ENCODE measurements at places on chromosomes 5 and 9.

DNA sequence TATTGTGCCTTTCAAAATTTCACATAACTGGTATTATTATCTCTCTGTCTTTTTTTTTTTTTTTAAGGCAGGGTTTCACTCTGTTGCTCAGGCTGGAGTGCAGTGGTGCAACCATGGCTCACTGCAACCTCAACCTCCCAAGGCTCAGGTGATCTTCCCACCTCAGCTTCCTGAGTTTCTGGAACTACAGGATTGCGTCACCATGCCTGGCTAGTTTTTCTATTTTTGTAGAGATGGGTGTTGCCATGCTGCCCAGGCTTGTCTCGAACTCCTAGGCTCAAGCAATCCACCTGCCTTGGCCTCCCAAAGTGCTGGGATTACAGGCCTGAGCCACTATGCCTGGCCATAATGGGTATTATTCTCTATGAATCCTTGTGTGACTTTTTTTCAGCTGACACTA is 402.3 kb upstream of the SMARCA2 start:
- no peak for DNase-seq

GRCh38 chr5:156670615-156671014 is 179.5 kb upstream of the PPP1R2B start:
- DNase-seq, result no peak

DNA sequence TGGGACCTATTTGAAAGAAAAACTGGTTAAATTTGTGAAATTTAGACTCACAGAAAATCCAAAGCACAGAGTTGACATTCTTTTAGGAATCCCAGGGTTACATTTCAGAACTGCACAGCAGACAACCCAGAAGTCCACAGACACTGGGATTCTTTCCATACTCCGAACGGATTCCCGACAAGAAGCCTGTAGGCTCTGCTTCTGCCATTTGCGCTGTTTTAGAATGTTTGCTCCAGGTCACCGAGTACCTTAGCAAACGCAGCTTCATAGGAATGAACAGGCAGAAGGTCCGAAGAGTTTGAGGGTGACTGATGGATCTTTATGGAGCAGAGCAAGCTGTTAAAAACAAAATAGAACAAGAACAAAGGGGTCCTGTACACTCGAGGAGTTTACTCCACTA is 84.5 kb upstream of the NFIB start:
- no peak for DNase-seq

DNA sequence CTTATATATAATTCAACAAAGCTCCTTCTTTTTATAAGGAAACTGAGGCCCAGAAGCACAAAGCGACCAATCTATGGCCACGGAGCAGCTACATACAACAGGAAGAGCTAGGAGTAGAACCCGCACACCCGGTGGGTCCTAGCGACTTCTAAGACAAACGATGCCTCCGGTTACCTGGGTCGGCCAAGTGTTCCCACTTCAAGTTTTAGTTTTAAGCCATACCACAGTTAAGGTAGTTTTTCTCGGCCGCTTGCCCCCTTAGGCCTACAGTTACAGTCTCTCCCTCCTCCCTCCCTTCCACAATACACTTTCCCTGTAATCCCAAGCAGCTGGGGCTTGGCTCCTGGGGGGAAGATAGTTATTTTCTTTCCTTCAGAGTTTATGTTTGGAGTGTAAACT is 533 bp downstream of the SREK1IP1 start:
- no peak for DNase-seq

DNA sequence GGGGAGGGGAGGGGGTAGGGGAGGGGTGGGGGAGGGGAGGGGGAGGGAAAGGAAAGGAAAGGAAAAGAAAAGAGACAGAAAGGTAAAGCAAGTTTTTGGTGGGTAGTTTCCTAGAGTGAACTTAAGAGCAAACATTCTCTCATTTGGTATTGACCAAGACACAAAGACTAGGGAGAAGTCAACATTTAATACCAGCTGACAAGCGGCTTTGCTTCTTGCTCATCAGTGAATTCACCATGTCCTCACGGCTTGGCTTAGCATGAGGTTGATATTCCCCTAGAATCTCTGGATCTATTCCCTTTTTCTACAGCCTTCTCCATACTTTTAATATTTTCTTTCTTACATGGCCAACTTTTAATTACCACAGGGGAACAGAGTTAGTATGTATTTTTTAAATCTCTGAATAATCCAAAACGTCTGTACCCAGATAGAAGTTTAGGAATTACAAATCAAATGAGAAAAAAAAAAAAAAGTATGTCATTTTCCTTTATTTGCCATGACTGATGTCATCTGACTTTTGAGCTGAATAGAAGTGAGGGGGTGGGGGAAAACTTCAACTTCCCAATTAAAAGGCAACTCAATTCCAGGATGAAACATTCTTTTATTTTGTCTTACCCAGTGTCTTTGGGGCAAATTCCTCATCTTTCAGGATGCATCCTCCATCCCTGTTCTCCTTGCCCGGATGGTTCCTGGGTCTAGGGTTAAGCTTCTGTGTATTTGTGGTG is 40.1 kb upstream of the GLIS3 start:
- DNase-seq, result no peak

DNA sequence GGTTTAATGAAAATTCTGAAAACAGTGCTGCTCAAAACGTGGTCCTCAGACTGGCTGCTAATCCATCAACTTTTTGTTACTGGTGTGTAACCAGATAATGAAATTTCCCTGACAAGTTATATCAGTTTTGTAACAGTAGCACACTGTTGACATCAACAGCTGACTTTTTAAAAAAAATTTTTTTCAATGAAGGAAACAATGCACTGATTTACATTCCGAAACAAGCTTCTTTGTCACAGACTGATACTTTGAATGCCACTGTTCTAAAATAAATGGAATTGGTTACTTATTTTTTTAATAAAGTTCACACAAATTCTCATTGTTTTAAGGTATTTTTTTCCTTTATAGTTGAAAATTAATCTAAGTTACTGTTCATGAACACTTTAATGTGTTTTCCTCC is 169.1 kb downstream of the NIPBL start:
- DNase-seq, result no peak

- DNase-seq, result no peak
Measured at GRCh38 chr5:77867194-77867691, 91.1 kb upstream of the TBCA start.

DNA sequence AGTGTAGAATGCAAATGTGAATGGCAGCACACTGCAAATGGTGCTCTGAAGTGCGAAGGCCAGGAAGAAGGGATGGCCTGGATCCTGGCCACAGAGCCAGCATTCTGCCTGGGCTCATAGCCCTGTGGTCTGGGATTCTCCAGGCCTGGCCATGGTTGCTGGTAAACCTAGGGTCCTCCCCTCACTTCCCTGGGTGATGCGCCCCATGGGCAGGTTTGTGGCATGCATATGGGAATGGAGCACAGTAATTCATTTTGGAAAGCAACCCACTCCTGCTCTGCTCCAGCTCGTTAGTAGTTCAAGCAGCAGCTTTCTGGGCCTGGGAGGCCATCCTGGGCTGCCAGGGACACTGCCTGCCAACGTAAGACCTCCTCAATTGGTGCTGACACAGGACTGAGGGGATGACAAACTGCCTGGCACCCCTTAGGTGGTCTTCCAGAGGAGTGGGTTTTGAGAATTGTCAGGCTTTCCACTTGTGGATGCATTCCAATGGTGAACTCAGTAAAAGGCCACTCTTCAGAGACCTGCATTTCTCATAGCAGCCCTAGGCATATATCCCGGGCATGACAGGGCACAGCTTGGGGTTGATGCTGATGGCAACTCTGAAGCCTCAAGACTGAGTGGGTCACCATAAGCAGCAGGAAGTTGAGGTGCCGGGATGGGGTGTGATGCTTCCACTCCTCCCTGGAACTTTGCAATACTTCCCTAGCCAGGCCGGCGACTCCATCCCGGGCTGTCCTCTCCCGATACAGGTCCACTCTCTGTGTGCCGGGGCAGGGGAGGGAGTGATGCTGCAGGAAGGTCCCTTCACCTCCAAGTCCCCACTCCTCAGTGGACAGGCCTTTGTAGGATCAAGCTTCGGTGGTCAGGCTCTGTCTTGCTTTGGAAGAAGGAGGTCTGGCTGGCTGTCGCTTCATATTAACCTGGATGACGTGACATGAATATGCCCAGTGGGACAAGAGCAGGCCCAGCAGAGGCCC is 1.2 kb upstream of the SLC25A48 start:
- DNase-seq, result no peak

DNA sequence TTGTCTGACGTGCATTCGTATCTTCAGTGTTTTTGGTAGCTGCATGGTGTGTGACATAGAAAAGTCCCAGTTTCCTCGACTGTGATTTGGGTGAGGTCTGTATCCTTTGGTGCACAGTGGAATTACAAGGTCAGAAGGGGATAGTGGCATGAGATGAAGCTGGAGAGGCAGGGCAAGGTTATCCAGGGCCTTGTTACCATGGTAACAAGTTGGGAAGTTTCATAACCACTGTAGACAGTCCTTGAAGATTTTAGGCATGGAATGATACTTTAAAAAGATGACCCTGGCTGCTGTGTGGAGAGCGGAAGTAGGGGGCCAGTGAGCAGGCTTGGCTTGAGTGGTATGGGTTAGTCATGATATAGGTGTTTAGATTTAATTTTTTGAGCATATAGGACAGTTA is 11.9 kb downstream of the EHMT1 start:
- DNase-seq, result no peak

DNA sequence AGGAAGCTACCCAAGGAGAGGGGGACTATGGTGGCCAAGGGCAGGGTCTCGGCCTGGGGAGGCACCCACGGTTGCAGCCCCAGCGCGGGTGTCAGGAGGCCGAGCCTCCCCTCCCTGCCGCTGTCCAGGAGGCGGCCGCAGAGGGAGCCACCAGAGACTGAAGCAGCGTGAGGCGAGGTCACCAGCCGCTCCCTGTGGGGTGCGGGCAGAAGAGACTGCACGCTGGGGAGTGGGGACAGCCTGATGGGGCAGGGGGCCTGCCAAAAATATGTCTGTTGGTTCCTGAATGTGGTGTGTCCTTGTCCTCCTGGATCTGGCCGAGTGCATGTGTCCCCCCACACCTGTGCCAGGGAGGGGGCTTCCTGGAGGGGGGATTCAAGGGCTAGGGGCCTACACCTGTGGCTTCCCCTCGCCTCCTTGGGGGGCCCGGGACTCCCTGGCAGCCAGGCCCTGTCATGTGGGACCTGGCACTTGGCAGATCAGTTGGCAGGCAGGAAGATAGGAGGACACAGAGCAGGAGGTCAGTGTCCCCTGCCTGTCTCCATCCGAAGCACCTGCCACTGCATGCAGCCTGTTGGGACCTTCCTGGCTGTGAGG is 131.2 kb downstream of the DAB2IP start:
- no peak for DNase-seq

DNA sequence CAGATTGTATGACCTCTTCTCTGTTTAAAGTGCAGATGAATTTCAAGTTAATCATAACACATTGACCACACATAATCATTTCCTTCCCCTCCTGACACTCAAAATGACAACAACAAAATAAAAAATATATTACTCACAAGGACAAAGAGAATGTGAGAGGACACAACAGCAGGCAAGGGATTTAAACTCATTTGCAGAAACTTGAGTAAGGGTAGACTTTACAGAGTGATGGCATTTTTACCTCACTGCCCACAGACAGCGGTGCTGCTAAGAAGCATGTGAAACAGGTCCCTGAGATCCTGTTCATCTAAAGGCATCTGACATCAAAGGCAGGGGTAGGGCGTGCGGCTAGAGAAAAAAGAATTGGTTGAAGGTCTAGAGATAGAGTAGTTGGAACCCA is 99.0 kb downstream of the TRIM36 start:
- DNase-seq, result no peak

DNA sequence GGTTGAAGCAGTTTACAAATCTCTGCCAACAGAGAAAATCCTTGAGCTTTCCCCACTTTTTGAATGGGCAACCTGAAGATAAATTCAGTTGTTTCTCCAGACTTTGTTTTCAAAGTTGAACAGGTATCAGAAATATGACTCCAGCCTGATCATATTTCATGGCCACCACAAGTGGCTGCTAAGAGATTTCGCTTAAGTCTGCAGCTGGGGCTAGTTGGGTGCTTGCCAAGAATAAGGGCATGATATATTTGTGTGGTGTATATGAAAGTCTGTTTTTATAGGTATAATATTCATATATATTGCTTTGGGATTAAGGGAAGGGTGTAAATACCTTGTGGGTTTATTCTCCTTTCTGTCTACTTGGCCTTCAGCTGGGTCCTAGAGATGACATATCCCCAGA is 168.4 kb upstream of the GDNF start:
- no peak for DNase-seq

DNA sequence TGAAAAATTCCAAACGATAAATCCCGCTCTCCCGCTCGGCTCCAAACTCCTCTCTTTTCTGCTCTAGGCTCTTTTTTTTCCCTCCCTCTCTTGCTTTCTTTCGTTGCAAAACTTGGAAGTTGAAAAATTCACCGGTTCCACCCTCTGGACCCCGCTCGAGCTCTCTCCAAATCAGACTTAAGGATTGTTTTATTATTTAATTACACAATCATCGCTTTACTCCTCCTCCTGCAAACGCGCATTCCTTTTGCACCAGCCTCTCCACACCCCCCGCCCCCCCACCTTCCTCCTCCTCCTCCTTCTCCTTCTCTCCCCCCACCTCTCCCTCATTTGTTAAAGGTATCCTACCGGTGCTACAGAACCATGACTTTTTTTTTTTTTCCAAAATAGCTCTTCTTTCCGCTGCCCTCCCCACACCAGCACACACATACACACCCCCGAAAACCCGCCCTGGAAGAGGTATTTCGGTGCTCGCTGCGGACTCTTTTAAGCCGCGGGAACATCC is 535 bp upstream of the NFIB start:
- DNase-seq, result no peak

- no peak for DNase-seq
Measured at GRCh38 chr5:125083981-125084380, 337.5 kb upstream of the ZNF608 start.

- DNase-seq, result no peak
Measured at GRCh38 chr9:93301911-93302541, 118.1 kb downstream of the WNK2 start.

GRCh38 chr9:80378669-80379293 is 807.0 kb downstream of the TLE4 start:
- no peak for DNase-seq

DNA sequence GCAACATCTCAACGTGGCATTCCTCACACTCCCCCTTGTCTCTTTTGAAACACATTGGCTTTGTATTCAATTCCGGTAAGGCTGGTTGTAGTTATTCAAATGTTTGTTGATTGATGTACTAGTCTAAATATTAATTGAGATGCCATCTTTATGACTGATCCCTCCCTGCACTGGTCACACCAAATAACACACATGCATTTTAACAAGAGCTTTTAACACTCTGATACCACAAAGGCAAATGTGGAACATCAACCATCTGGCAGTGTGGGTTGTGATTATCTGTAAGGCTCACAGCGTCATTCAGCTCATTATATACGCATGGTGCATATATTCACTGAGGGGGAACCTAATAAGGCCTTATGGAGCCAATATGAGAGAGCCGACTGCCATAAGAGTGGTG is 305.0 kb downstream of the TENT4A start:
- DNase-seq, result no peak

- DNase-seq, result no peak
Measured at GRCh38 chr9:18184401-18184800, 289.6 kb upstream of the ADAMTSL1 start.

- DNase-seq, result no peak
Measured at GRCh38 chr5:143334903-143335302, 68.6 kb downstream of the NR3C1 start.

GRCh38 chr5:146428658-146429057 is 18.5 kb upstream of the TCERG1 start:
- no peak for DNase-seq

All from cortex of kidney (tissue), 1 donor.